ENCODE measurements at places on chromosomes 5 and 9.

DNA sequence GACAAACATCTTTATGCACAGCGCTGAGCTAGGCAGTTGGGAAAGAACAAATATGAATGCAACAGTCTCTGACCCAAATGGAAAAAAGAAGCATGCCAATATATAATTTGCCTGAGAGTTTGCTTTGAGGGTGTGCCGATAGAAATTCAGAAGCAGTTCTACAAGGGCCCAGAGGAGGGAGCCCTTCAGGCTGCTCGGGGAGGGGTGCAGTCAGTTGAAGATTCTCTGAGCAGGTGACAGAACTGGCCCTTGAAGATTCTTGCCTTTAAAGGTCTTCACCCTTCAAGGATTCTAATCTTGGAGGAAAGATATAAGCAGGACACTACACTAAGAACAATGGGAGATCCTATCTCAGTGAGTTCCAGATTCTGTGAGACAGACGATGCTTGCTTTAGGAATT lies 3.7 kb upstream of the PAPPA start:
- DNase-seq = no peak

DNA sequence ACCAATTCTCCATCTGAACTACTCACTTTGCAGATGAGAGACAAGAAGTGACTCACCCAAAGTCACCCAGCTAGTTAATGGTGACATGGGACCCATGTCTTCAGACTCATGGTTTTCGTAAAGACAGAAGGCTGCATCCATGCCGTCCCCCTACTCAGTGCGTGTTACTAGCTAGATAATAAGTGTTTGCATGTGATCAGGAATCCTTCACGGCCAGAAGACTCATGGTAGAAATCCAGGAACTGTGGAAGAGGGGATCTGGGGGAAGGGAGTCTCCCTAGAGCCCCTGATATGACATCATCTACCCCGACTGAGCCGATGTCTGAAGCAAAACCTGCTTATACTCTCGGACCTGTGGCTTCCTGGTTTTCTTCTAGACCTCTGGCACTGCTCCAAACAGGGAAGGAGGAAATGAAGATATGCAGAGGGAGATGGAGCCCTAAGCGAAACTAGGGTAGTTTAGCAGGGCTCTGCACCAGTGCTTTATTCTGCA lies 3.3 kb downstream of the RNF183 start:
- no peak for DNase-seq

DNA sequence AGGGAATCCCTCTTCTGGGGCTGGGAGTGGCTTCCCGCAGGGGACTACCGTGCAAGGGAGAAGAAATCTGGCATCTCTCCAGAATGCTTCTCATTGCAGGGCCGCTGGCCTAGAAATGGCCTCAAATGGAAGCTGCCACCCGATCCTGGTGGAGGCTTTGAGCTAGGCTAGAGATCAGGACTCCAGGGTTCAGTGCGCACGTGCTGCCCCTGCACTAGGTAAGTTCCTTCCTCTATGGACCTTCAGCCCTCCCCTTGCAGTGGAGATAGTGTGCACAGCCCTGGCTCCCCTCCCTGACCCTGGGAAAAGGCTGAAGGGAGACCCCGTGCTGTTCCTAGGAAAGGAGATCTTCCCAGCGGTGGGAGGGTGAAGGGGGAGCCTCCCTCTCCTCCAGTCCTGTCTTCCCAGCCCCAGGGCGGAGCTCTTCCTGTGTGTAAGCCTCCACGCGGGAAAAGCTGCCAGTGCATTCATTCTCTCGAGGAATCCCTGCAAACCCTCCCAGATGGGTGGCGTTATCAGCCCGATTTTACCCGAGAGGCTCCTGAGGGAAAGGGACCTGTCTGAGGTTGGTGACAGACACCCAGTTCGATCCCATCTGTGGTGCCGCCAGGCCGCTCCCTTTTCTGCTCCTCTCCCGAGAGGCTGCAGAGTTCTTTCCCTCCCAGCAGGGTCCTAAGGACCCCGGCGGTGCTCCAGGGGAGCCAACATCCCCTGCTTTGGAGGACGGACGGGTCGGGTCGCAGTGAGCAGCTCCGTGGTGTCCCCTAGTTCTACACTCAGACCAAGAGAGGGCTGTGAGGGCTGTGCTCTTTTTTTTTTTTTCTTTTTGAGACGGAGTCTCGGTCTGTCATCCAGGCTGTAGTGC lies 1.4 kb upstream of the CERCAM start:
- no peak for DNase-seq

DNA sequence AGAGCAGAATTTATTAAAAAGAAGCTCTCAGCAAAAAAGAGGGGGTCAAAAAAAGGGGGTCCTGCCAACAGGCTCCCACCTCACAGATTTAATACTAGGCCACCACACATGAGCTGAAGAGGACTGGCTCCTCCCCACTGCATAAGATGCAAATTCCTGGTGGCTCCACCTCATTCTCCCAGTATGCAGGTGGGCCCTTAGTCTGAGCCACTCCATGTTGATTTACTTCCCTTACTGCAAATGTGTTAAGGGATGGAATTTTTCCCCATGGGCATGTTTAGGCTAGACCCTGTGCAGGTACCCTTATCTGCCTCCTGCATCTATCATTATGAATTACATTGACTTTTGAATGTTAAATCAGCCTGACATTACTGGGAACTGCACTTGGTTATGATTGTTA lies 82.9 kb downstream of the ISOC1 start:
- DNase-seq = peak; percentile 8

- DNase-seq = no peak
Measured at GRCh38 chr5:123945548-123945947, 433.6 kb downstream of the CSNK1G3 start.

DNA sequence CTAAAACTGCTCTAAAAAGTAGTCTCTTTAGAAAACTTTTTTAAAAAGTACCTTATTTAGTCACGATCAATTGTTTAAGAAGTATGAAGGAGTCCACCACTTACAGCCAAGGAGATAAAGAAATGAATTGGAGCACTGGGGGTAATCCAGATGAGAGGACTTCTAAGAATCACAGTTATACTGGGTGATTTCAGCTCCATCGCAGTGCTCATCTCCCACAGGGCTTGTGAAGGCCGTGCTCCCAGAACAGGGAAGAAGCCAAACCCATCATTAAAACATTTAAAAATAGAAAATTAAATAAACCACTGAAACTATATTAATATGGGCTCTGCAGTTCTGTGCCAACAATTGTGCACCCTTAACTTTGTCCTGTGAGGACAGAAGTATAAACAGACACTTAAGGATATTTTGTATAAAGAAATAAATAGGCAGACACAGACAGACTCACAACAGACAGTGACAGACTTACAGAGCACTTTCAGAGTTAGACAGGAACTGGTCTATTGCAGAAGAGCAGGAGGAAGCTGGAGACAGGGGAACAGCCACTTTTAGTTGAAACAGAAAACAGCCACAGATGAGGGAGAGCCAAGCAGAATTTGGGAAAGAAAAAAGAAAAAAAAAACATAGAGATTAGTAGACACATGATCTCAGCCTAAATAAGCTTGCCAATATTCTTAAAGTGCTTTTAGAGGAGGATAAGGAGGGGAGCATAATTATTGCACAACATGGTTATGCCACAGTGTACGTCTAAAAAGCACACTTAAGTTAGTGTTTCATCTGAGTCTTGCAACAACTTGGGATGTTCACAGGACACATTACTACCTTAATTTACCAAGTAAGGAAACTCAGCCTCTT lies 81.8 kb downstream of the FBXO38 start:
- no peak for DNase-seq

GRCh38 chr5:174231956-174232487 lies 186.5 kb downstream of the NSG2 start:
- no peak for DNase-seq

GRCh38 chr9:19163631-19164030 lies 36.3 kb upstream of the PLIN2 start:
- no peak for DNase-seq

DNA sequence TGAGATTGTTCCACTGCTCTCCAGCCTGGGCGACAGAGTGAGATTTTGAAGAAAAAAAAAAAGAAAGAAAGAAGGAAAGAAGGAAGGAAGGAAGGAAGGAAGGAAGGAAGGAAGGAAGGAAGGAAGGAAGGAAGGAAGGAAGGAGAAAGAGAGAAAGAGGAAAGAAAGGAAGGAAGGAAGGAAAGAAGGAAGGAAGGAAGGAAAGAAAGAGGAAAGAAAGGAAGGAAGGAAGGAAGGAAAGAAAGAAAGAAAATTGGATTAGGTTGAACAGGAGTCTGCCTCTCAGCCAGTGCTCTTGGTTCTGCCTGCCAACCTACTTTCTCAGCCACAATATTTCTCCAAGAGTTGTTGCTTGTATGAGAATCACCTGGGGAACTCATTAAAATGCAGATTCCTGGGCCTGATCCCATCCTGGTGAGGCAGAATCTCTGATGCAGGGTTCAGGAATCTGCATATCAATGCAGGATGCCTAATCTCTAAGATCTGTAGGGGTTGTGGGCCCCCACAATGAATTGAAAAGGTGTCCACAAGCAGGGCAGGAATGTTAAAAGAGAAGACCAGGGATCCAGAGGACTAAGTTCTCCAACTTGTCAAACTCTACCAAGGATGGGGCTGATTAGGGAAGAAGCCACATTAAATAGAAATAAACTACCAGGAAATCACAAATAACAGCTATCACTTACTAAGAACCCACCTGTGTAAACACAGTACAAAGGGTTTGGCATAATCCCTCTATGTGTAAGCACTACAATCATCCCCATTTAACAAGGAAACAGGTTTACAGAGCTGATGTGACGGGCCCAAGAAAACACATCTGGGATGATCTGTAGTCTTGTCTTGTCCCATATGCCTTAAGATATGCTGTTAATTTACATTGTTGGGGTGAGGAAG lies 23.4 kb upstream of the GALNT10 start:
- DNase-seq = peak; percentile 10

DNA sequence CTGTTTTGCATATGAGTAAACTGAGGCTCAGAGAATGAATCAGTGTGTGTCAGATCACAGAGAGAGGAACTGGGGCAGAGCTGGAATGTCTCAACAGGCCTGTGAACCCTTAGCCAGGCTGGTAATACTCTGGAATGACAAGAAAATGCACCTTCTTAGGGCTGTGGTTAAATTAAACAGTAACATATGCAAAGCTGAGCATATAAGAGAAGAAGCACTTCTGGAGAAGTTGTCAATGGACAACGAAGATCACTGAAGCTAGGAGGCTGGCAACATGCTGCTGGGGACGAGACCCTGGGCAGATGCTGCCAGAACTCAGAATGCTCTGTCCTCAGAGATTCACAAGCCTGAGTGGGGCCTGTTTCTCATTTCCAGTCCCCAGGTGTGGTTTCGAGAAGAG lies 64.6 kb upstream of the EPB41L4B start:
- no peak for DNase-seq

DNA sequence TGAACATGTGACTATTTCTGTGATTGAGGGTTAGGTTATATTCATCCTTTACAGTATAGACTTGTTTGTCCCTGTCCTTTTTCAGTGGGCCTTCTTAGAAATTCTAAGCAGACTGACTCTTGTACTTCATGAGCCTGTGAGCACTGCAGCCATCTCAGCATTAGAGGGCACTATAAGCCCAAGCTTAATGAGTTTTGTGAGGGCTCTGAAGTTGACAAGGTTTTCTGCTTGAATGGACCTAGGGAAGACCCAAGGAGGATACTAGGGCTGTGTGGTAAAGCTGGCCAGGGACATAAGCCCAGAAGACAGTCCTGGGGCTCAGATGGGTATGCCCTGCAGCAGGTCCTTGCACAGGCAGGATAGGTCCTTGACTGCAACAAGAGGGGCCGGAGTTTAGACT lies 126.5 kb downstream of the MRPS30 start:
- DNase-seq = no peak

GRCh38 chr5:43889233-43889632 lies 286.3 kb downstream of the NNT start:
- no peak for DNase-seq

- DNase-seq = no peak
Measured at GRCh38 chr5:159286420-159287035, 23.4 kb downstream of the UBLCP1 start.

- DNase-seq = no peak
Measured at GRCh38 chr9:122315534-122315933, 50.9 kb downstream of the MRRF start.

GRCh38 chr9:114278881-114279570 lies 43.9 kb upstream of the ORM1 start:
- DNase-seq = peak; percentile 80

- DNase-seq = no peak
Measured at GRCh38 chr9:110175275-110175968, 32.5 kb downstream of the C9orf152 start.

GRCh38 chr5:128470663-128471062 lies 67.4 kb downstream of the FBN2 start:
- DNase-seq = no peak

- DNase-seq = no peak
Measured at GRCh38 chr9:92158097-92158601, 42.9 kb upstream of the SPTLC1 start.

DNA sequence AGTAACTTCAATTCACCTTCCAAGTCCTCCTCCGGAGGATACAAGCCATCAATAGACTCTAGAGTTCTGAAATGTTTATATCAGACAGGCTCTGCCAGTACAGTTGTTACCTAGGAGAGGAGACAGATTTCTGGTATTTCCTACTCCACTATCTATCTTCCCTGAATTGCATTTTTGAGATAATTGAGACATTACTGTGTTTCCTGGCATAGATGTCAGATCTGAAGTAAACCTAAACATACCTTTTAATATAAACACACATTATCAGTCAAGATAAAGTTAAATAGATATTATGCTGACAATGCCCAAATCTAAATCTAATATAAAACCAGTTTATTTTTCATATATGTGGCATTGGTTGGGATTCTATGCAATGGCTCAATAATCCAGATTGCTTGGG lies 8.2 kb upstream of the TYRP1 start:
- no peak for DNase-seq

- DNase-seq = no peak
Measured at GRCh38 chr5:87030699-87031098, 237.0 kb upstream of the RASA1 start.

- no peak for DNase-seq
Measured at GRCh38 chr9:99118782-99119466, 14.0 kb downstream of the TGFBR1 start.

- DNase-seq = no peak
Measured at GRCh38 chr9:21656776-21657674, 145.4 kb upstream of the MTAP start.

DNA sequence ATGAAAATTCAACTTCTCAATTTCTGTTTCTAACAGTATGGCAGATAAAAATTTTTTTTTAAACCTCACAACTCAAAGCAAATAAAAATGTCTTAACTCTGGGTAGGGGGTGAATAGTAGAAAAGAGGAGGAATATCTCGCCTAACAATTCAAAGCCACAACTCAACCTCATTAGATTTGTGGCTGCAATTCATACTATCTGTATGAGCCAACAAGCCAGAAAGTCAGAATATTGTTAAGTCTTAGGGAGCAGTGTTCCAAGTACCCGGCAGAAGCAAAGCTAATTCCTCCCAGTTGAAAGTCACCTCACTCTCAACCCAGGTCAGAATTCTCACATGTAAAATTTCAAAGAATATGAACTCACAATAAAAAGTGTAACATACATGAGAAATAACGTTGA lies 15.0 kb downstream of the PJA2 start:
- DNase-seq = no peak

- peak; percentile 14 for DNase-seq
Measured at GRCh38 chr5:15550502-15551112, 50.6 kb downstream of the FBXL7 start.

GRCh38 chr9:124623966-124624734 lies 117.0 kb upstream of the NR5A1 start:
- DNase-seq = no peak
